CD4-positive, alpha-beta T cell treated with Interleukin-6 at 100 ng/mL for 8 hours (primary cell): ENCODE measurements at places on chromosomes 1 and 21.
A peak's percentile ranks its signal among the peaks of the same experiment; 100 is the strongest.

DNA sequence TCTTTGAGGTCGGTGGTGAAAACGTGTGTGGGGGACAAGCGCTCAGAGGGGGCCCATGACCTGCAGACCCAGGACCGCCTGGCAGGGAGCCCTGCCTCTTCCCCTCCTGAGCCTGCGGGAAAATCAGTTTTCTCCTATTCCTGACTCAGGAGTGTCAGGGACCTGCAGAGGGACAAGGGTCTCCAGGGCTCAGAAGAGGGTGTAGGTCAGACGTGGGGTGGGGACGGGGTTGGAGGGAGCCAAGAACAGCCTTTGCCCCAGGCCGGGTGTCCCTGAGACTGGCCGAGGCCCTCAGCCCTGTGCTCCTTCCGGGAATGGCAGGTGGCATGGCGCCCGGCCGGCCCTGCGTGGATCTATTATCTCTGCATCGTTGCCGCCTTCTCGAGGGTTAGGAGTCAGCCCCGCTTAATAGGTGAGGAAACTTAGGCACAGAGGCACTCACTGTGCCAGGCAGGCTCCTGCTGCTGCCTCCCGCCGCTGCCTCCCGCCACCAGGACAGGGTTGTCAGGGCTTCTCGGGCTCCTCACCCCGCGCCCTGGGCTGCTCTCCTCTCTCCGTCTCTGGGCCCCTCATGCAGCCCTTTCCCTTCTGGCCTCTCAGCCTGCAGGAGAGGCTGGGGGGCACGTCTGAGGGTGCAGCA is 37.5 kb downstream of the AJAP1 start:
- no peak for DNase-seq

GRCh38 chr1:228541725-228542124 is 54.5 kb downstream of the RNF187 start:
- DNase-seq = no peak

- DNase-seq = no peak
Observed at GRCh38 chr1:77218477-77219165, 609 bp downstream of the PIGK start.

GRCh38 chr1:98988904-98989555 is 15.6 kb downstream of the PLPPR5 start:
- DNase-seq = no peak

- no peak for DNase-seq
Observed at GRCh38 chr21:41465176-41465781, 39.2 kb downstream of the MX1 start.

DNA sequence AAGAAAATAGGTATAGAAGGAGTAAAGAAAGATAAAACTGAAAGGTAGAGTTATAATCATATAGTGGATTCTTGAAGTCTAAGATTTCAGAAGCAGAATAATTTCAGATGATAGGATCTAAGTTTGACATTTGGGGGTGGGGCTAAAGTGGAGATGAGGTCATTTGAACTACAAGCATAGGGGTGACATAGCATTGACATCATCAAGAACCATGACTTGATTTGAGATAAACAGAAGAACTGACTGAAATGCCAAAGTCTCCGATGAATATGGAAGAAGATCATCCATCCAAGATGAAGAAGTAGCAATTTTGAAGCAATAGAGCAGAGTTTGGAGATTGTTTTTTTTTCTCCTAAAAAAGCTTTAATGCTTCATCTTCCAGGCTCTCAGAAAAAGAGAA is 122.3 kb downstream of the MACF1 start:
- no peak for DNase-seq

- DNase-seq = no peak
Observed at GRCh38 chr1:25640646-25641328, 24.2 kb downstream of the MAN1C1 start.

DNA sequence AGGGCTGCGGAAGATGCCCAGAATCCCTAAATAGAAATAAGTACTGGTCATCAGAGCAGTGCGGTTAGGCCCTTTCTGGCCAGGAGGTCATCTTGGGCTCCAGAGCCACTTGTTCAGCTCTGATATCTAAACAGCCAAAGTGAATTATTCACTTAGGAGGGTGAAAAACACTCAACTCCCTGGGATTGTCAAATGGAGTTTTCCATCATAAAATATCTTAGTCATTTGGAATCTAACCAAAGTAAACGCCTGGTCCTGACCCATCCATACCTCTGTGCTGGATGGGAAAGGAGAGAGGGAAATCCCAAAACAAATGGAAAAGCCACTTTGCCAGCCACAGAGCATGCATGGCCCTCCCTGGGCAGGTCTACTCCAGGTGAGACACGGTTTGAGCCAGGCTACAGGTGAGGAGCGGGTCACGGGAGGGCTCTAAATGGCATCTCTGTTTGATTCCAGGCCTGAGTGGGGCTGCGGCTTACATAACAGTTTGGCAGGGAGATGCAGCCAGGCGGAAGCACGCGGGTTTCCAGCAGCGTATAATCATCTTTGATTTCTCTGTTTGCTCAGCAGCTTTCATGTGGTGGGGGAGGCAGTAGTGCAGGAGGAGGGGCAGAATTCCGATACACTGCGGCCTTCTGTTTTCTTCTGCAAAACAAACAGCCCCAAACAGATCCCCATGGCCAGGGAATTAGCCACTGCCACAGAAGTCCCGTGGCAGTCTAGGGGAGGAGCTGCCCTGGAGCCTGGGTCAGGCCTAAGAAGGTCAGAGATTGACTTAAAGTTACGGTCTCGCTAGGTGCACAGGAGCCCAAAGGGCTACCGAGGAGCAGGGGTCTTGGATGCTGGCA is 59.1 kb upstream of the ZNF648 start:
- DNase-seq = no peak

GRCh38 chr1:86067626-86068025 is 88.9 kb downstream of the COL24A1 start:
- DNase-seq = no peak

DNA sequence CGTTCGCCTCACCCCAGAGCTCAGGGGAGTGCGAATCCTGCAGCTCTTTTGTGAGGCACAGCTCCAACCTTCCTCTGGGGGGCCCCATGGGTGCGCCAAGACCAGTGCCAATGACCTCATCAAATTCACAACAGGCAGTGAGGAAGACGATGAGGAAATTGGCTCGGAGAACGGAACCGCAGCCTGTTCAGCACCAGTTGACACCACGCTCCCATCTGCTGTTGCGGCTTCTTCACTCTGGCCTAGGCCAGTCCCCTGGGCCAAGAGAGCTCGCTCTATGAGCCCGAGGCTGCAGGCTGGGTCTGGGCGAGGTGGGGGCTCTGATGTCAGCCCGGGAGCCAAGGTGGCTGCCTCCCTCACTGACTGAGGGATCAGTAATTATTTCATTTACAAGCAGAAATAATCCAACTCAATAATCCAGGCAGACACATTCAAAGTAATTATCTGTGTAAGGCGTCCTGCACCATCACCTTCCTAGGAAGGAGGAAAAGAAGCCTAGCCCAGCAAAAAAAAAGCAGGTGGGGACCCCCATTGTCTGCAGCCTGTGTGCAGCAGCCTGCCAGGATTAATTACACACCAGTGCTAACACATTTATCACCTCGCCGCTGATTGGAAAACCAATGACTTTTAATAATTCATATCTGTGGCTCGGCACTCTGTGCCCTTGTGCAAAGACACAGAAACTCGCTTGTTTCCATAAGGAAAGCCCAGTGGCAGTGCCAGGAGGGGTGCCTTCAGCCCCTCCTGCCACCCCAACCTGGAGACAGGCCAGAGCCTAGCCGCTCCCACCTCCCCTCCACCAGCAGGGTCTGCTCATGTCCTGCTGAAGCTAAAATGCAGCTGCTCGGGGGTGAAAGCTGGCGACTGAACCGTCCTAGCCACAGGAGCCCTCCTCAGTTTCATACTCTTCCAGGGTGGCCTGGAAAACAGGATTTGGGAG is 1.9 kb downstream of the PLEKHA6 start:
- DNase-seq = no peak

GRCh38 chr1:111213412-111213811 is 13.0 kb upstream of the DENND2D start:
- DNase-seq = peak; percentile 57

DNA sequence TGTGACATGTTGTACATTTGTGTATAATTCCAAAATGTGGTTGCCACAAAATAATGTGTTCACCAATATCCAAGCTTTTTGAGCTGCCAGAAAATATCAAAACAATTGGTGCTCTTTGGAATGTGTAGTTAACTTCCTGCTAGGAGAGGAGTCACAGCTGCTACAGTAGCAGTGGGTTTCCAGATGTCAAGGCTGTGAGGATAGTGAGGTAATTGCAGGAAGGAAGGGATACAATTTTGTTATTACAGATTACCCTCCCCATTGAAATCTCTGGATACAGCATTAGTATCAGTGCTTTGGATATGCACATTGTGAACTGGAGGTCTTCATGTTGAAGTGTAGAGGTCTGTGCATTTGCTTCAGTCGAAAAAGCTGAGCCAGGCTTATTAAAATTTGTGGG is 253.2 kb downstream of the PTPRC start:
- no peak for DNase-seq
